Smooth muscle cell of the coronary artery (primary cell): ENCODE measurements at places on chromosomes 1 and 21. TPM values are rescaled to one million over a fixed set of nuclear protein-coding genes. Genes with fewer than 3 reads are reported as not detected.

MATN1 gene
- total RNA-seq = 0.23 TPM in 1 of 2 replicates, not detected in the other

EDARADD gene
- total RNA-seq = not detected in 2 replicates

SPATA46 gene
- not detected in 2 replicates for total RNA-seq

PM20D1 gene
- total RNA-seq = 0.15 TPM in 1 of 2 replicates, not detected in the other

FCRL6 gene
- total RNA-seq = not detected in 2 replicates

MIER1 gene
- 26.2 and 72.9 TPM in 2 replicates for total RNA-seq

OR2L8 gene
- not detected in 2 replicates for total RNA-seq

NUP210L gene
- under 0.01 and 0.12 TPM in 2 replicates for total RNA-seq

NUDT4B gene
- total RNA-seq = 8.4 and 17.3 TPM in 2 replicates

CADM3 gene
- 0.35 TPM in 1 of 2 replicates, not detected in the other for total RNA-seq

CDC42SE1 gene
- total RNA-seq = 24.2 and 48.7 TPM in 2 replicates

SLFNL1 gene
- total RNA-seq = 0.15 and 0.35 TPM in 2 replicates

TPRG1L gene
- total RNA-seq = 23.1 and 27.5 TPM in 2 replicates

SLC44A5 gene
- total RNA-seq = under 0.01 and 0.83 TPM in 2 replicates

OR11L1 gene
- not detected in 2 replicates for total RNA-seq

LRRC7 gene
- total RNA-seq = not detected in 2 replicates

GBP5 gene
- total RNA-seq = 0.08 and 0.82 TPM in 2 replicates

HSD17B7 gene
- total RNA-seq = 16.5 and 19.8 TPM in 2 replicates

SPATA21 gene
- not detected in 2 replicates for total RNA-seq
